ENCODE measurements at places on chromosomes 11 and 22.

DNA sequence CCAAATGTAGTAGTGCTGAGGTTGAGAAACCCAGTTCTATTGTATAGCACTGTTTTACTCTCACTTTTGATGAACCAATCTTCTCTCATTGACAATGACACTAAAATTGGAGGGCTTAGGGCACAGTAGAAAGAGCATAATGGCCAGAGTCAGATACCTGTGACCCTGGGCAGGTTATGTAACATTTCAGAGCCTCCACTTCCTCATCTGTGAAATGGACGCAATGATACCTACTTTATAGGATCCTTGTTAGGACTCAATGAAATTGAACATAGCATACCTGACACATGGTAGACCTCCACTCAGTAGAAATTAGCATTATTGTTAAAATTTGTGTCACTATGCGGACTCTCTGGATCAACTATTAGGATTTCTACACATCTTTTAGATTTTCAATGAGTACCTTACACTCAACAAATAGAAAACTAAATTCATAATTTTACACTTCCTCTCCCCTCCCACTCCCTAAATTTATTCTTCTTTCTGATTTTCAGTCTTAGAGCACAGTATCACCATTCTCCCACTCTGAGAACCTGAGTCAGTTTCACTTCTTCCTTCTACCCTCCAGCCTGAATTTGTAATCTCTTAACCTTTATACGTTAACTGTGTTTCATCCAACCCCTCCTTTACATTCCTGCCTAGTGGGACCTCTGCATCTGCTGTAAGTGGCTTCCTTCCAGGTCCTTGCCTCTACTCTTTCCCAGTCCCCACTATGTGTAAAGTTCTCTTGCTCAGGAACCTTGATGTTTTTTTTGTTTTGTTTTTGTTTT lies 78.3 kb downstream of the MICAL2 start:
- DNase-seq = no peak

- DNase-seq = no peak
Measured at GRCh38 chr11:133343951-133344350, 188.3 kb downstream of the OPCML start.

DNA sequence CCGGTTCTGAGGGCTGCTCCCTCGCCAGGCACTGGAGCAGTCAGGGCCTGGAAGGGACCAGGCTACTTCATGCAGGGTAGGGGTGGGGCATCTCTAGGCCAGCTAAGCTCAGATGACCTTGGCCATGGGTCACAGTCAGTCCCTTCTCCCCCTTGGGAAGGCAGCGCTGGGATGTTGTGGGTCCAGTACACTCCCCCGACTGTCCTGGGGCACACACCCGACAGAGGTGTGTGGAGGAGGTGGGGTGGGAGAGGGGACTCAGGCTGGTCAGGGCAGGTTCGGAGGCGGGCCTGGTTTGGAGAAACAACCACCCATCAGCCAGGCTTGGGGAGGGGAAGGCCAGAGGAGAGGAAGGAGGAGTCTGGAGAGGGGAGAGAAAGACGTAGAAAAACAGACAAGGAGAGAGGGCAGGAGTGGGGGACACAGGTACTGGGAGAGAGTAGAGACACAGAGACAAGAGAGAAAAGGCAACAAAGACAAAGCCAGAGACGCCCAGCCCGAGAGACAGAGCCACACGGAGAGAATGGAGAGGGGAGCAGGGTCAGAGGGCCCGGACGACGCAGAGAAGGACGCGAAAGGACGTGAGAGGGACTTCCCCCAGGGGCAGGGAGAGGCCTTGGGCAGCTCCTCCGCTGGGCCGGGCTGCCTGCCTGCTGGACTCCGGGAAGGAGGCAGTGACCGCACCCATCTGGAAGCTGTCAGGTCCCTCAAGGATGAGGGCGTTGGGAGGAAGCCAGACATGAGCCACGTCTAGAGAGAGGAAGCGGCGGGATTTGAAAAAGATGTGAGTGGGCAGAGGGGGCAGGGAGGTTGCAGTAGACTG lies 30.6 kb upstream of the TSKU start:
- DNase-seq = no peak

GRCh38 chr11:75174781-75175370 lies 24.0 kb downstream of the SLCO2B1 start:
- DNase-seq = no peak

DNA sequence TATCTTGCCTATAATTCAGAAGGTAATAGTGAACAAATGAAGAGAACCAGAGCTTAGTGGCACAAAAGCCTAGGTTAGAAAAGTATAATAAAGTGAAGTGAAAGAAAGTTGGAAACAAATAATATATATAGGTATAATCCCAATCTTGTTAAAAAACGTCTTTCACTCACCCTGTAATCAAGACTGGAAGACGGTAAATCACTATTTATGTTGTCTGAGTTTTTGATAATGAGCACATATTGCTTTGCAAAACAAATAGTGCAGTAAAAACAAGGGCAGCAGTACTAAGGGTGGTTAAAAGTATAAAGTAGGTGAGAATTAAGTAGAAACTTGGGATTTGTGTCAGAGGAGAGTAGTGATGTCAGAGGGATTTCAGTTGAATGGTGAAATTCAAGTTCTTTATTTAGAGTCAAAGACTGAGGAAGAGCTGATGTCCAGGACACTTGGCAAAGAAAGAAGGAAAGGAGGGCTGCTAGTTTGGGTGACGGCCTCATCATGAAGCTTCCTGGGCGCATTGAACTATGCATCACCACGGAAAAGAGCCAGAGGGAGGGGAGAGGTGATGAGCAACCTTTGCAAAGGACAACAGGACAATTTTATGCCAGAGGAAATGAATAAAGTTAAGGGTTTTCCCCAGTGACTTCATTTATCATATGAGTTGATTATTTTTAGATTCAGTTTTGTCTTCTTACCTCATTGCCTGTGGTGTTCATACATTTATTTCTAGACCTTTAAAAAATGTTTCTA lies 11.4 kb downstream of the NCAM1 start:
- no peak for DNase-seq

DNA sequence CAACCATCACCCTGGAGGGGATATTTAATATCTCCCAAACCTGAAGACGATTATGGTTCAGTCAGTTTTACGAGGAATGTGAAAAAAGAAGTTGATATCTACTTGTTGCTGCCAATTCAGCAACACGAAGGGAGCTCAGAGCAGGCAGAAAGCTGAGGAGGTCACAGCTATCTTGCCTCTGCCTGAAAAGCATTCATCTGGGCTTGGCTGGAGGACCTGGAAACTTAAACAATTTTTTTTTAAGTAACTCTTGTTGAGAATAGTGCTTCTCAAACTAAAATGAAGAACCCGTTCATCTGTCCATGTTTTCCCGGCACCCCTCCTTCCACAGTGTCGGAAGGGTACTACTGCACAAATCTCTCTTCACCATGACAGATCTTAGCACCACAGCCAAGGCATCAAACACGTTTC lies 98.9 kb downstream of the MICAL3 start:
- no peak for DNase-seq

- no peak for DNase-seq
Measured at GRCh38 chr11:2825889-2826678, 59.5 kb downstream of the CDKN1C start.

GRCh38 chr11:64084146-64084950 lies 48.6 kb downstream of the FLRT1 start:
- no peak for DNase-seq

DNA sequence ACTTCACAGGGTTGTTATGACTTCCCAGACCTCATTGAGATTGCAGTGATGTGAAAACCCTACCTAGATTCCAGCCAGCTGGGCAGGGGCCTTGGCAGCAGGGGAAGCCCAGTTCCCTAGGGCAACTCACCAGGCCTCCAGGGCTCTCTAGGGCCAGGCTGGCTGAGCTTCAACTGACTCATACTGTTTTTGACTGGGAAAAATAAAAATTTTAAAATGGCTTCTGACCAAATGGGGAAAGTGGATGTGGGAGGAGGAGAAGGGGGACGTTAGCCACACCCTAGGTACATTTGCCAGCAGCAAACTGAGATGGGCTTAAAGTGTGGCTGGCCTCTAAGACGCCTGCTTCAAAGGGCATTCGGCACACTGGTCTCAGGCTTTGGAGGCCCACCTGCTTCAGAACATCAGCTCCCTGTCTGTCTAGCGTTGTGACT lies 39.0 kb downstream of the BMAL1 start:
- no peak for DNase-seq

DNA sequence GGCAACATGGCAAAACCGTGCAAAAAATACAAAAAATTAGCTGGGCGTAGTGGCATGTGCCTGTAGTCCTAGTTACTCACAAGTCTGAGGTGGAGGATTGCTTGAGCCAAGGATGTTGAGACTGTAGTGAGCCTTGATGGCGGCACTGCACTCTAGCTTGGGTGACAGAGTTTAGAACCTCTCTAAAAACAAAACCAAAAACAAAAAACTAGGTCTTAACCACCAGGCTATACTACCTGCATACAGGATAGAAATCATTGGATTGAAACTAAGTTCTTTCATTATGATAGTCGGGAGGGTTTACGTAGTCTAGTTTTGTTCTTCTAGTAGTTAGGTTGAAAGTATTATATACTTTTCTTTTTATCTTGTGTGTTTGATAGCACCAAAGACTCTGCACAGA lies 5.8 kb downstream of the RNF214 start:
- no peak for DNase-seq

GRCh38 chr11:7418061-7418460 lies 67.2 kb upstream of the OLFML1 start:
- DNase-seq = no peak

- DNase-seq = no peak
Measured at GRCh38 chr11:61482513-61482912, 26.0 kb upstream of the LRRC10B start.

- no peak for DNase-seq
Measured at GRCh38 chr11:125314276-125315078, 149.9 kb downstream of the PKNOX2 start.

DNA sequence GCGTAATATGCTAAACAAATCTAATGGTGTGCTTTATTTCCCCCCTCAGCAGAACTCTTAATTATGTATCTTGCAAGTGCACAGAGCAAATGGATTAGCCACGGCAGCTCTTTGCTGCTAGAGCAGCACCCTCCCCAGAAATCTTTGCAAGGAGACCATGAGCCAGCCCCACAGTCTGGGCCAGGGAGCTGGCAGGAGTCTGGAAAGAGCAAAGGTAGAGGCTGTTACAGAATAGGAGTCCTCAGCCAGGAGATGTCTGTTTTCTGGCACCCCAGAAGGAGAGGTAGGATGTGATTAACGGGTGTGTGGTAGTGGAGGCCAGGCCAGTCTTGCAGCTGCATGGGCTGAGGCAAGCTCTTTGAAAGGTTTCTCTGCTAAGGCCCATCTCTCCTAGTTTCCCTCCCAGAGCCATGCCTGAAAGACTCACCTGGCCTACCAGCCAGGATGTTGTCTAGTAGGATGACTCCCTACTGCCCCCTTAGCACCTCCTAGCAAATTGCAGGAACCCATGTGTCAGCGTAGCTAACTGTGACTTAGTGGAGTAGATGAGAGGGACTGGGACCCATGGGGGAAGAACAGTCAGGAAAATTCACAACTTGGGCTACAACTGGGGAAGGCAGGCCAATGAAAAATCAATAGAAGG lies 557.2 kb downstream of the BUD13 start:
- DNase-seq = no peak

- no peak for DNase-seq
Measured at GRCh38 chr11:16211407-16211806, 144.9 kb downstream of the SOX6 start.

DNA sequence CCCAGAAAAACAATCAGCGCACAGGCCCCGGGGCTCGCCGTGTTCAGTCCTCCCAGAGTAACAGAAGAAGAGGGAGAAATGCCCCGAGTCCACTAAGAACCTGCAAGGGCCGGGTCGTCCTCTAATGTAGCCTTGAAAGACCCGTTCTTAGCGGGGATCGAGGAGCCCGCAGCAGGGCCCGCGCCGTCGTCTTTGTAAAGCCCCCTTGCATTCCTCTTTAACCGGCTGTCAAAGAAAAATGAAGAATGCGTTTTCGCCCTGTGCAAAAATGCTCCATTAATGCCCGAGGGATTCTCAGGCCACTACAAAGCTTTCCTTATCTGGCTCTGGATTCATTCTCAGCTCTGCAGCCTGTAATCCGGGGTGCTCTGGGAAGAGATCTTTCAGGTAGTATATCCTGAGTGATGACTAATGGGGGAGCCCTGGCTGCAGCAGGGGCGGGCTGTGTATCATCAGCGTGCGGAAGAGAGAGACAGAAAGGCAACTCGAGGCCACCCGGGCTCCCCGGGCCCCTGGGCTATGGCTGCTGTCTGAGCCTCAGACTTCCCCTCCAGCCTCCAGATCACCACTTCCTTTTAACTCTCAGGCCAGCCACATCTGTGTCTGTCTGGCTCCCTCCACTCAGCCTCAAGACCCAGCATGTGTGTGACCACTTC lies 78.2 kb downstream of the FBLN1 start:
- no peak for DNase-seq

DNA sequence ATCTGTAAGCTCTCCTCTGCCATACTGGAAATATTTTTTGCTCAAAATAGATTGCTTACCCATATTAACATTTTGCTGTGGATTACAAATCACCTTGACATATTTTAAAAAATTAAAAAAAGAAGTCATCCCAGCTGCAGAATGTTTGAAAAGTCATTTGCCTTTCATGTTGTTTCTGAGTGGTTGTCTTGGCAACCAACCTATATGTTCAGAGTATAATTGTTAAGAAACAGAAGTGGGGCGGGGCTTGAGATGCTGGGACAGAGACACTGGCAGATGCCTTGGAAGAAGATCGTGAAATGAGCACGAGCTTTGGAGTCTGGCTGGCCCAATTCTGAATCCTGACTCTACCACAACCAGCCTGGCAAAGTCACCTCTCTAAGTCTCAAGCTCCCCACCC lies 348.2 kb downstream of the LARGE1 start:
- no peak for DNase-seq

DNA sequence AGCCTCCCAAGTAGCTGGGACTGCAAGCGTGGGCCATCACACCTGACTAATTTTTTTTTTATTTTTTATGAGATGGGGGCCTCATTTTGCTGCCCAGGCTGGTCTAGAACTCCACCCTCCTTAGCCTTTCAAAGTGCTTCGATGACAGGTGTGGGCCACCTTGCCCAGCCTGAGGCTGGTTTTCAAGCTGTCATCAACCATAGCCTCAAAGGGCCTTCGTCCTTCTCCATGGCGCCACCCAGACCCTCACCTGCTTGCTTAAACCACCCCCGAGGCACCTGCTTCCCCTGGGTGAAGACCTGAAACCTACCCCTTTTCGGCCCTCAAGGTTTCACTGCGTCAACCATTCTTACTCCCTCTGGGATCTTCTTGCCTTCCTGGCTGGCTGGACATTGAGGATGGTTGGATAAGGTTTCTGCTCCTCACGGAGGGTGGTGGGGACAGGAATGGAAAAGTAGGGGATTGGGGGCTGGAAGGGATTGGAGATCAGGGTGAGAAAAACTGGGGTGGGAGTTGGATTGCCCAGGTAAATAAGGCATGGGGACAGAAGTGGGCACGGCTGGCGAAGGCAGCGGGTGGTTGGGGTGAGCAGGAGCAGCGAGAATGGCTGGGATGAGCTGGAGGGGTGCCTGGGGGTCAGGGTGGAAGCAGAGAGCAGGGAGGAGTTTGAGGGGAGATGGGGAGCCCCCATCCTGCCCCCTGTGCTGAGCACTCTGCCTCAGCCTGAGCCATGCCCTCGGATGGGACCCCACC lies 2.8 kb upstream of the ACR start:
- no peak for DNase-seq

DNA sequence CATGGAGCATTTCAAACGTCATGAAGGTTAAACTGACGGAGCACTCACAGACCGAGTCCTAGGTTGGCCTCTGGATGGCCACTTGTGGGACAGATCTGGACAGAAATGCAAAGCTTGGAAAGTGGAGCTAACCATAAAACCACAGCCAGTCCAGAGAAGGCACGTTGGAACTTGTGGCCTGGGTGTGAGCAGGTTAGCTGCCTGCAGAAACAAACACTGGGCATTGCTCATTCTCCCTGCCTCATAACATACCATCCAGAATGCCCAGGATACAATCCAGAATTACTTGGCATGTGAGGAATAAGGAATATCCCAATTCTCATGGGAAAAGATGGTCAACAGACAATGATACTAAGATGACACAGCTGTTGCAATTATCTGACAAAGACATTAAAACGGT lies 1005.0 kb downstream of the TBC1D22A start:
- no peak for DNase-seq
